ENCODE measurements at places on chromosomes 11 and 22.

DNA sequence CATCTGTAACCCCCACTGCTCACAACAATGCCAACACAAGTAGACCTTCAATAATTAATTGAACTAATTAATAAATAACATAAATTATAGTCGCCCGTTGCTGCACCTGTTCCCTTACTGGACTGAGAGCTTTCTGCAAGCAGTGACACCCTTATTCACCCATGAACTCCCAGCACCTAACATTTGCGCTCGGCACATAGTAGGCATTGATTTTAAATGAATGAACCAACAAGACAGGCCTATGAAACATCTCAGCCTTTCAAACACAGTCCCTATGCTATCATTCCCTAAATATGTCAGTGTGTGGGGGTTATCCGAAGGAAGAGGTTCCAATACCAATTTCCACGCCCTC lies 1.1 kb downstream of the THAP12 start:
- no peak for DNase-seq

GRCh38 chr22:26712158-26712557 lies 54.8 kb downstream of the MIAT start:
- no peak for DNase-seq

DNA sequence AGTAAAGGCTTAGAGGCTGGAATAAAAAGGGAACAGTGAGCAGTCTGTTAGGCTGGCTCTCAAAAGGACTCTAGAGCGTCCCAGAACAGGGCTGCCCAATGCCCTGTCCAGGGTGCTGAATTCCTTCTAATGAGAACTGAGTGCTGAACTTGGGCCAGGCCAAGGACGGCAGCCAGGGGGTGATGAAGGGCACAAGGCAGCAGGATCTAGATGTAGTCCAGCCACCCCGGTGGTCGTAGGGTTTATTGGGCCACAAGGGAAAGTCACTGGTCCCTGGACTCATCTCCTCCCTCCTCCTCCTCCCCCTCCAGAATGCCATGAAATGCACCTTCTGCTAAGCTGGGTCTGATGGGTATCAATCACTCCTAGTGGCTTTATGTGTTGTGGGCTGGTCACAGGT lies 19.2 kb downstream of the NPTXR start:
- DNase-seq = no peak

DNA sequence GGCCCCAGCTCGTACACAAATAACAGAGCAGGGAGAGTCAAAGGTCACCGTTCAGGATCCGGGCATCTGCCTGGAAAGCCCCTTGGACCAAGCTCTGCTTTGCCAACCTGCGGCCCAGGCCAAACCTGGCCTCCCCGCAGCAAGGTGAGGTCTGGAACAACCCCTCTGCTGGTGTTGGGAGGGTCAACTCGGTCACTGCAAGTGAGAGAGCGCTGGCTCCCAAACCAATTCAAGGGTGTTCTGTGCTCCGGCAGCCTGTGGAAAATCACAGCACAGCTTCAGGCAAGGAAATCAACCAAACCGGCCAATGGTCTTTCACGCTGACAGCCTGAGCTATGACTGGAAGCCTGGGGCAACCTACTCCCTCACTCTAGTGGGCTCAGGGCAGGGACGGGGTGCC lies 63.4 kb downstream of the MYH9 start:
- DNase-seq = no peak

DNA sequence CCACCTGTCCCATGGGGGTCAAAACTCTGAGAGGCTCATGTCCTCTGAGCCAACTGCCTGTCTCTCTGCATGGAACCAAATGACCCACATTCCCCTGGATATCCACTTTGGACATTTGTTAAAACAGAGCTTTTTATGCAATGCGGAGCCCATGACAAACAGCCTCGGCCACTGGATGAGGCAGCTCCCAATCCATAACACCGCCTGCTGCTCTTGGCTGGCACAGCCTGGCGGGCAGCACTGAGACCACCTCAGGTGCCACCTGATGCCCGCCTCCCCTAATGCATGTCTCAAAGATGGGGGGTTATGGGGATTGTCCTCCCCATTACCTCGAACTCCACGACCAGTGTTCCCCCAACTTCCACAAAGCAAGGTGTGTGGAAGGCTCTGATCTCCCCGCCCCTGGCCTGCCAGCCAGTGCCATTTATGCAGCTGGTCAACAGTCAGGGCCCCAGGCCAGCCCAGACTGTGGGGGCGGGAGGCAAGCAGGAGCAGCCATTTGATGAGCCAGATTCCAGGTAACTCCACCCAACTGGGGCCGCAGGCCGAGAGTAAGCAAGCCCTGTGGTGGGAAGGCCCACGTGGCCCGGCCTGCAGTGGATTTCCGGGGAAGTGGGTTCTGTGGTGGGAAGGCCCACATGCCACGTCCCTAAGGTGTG lies 84.2 kb downstream of the PHF21B start:
- DNase-seq = no peak

DNA sequence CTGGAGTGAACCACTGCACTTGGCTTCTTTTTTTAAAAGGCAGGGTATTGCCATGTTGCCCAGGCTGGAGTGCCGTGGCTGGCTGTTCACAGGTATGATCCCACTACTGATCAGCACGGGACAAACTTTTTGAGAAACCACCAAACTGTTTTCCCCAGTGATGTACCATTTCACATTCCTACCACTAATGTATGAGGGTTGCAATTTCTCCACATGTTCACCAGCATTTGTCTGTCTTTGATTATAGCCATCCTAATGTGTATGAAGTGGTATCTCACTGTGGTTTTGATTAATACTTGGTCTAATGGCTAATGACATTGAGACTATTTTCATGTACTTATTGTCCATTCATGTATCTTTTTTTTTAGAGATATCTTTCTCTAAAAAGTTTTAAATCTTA lies 41.5 kb upstream of the EP300 start:
- no peak for DNase-seq

DNA sequence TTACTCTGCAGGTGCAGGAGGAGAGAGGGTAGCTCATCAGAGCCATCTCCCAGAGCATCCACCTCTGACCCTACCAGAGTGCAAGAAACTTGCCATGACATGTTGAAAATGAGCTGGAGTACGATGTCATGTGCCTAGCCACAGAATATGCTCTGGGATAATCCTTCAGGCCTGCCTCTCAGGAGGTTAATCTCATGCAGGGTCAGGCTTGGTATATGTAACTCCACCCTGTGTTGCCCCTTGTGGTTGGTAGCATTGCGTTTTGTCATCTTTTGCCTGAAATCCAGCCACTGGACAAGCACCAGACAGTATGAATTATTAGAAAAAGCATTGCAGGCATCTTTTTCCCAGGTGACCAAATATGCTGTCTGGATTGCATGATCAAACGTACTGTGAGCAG lies 36.2 kb downstream of the CNTF start:
- DNase-seq = no peak

GRCh38 chr11:72680624-72681158 lies 6.5 kb upstream of the PDE2A start:
- no peak for DNase-seq

- no peak for DNase-seq
Measured at GRCh38 chr22:48357961-48358360, 1469.7 kb downstream of the BRD1 start.

DNA sequence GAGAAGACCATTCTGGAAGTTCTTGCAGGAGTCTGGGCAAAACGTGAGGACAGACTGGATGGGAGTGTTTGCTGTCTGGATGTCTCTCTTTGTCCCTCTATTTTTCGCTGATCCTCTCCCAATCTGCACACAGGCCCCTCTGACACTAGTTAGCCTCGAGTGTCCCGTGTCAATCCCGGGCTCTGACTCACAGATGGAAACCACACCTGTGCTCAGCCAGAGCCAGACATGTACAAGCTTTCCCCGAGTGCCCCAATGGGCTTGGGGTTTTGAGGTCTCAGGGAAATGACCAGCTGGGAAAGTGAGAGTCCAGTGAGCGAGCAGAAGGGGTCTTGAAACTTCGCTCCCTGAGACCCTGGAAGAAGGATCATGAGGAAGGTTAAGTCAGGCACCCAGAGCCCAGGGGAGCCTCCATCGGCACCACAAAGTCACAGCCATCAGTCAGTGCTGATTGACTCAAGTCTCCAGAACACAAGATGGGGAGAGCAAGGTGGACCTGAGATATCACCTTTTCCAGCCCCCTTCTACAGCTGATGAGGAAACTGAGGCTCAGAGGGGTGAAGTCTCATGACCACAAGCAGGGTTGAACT lies 13.9 kb downstream of the APOL2 start:
- no peak for DNase-seq

GRCh38 chr11:82932564-82932963 lies 31.0 kb downstream of the DDIAS start:
- DNase-seq = no peak

- no peak for DNase-seq
Measured at GRCh38 chr22:37340331-37341262, 58.3 kb downstream of the CYTH4 start.

GRCh38 chr22:16958475-16958874 lies 49.5 kb downstream of the GAB4 start:
- no peak for DNase-seq

DNA sequence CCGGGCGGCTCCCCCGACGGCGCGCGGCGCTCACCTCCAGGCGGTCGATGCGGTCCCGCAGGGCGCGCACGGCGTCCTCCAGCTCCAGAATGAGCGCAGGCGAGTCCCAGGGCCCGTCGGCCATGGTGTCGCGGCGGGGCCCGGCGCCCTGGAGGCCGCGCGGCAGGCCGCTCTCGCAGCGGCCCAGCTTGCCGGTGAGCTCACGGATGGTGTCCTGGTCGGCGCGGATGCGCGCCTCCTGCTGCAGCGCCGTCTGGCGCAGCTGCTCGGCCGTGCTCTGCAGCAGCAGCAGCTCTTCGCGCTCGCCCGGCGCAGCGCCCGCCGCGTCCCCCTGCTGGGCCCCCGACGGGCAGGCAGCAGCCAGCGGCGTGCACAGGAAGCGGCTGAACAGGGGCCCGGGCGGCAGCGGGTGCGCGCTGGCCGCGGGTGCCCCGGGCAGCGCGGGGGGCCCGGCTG lies 599 bp downstream of the NPTXR start:
- DNase-seq = peak; percentile 8

GRCh38 chr11:114133548-114134329 lies 74.2 kb downstream of the ZBTB16 start:
- DNase-seq = no peak

DNA sequence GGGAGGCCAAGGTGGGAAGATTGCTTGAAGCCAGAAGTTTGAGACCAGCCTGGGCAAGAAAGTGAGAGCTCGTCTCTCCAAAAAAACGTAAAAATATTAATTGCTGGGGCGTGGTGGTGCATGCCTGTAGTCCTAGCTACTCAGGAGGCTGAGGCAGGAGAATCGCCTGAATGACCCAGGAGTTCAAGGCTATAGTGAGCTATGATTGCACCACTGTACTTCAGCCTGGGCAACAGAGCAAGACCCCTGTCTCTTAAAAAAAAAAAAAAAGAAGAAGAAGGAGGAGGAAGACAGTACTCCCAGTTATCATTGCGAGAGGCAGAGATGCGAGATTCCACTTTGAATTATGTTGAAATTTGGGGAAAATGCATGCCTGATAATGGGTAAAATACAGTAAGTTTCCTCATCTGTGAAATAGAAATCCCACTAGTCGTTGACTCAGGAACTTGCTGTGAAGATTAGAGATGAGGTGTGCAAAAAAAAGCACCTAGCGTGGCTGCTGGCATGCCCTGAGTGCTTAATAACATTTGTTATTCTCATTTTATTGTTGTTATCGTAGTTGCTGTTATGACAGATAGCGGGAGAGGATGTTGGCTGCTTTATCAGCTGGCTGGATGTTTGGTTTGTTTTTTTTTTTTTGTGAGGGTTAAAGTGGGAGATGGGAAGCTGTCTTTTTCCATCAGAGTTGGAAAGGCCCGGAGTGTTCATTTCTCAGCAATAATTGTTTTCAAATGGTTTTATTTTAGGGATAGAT lies 33.4 kb downstream of the BCR start:
- no peak for DNase-seq

DNA sequence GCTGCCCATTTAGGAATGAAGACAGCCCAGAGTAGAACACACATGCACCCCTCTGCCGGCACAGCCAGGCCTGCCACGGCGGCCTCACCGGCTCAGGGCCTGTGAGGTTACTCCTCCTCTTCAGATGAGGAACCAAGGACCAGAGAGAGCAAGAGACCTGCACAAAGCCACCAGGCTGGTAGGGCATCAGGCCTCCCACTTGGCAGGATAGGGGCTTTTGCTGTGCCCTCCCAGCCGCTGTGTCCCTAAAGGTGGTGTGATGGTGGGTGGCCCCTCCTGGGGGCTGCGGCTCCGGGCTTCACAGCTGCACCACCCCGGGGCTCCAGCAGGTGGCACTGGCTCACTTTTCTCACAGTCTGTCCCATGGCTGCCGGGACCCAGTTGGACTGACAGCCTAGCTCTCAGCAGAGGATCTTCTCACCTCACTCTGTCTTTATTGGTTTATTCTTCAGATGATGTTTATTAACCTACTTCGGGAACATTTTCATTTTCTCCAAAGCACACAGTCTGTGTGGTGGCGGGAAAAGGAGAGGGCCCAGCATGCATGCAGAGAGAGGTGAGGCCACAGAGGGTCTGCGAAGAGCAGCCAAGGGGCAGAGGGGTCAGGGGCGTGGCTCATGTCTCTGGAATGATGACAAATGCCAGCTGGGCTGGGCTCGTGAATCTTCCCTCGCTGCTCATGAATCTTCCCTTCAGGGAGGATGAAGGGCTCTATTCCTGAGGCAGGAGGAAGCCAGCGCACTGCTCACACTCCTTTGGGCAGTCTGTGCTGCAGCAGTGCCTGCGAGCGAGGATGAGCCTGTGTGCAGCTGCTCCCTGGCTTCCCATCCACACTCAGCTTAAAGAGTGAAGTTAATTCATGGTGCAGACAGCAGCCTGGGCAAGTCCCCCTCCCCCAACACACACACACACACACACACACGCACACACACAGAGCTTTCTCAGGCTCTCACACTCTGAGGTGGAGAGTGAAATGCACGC lies 101.1 kb upstream of the PITPNB start:
- DNase-seq = peak; percentile 13

GRCh38 chr11:16011396-16011795 lies 344.9 kb downstream of the SOX6 start:
- DNase-seq = no peak

GRCh38 chr11:61337706-61338470 lies 4.9 kb downstream of the TKFC start:
- no peak for DNase-seq

- no peak for DNase-seq
Measured at GRCh38 chr22:30408388-30409102, 11.7 kb downstream of the SEC14L2 start.

DNA sequence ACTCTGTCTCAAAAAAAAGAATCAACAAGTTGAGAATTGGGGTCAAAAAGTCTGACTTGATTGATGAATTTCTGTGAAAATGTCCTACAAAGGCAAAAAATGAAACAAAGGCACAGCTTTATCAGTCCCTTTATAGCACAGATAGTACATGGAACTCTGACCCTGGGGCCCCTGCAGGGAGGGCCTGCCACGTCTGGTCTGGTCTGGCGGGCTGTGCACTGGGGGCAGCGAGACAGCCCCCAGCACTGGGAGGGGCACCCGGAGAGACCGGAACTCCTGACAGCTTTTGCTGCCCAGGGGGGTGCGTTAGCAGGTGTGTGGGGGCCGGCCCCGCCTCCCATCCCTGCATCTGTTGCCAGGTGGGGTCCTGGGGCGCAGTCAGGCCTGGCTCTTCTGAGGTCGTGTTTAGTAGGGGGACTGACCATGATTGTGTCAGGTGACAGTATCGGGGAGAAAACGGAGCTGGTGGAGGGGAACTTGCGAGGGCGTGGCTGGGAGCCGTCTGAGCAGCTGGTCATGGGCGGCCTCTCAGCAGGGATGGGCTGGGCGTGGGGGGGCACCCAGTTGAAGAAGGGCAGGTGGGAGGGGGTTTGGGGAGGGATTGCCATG lies 51.7 kb downstream of the GRAMD4 start:
- DNase-seq = no peak

GRCh38 chr11:45988921-45989320 lies 66.5 kb downstream of the LARGE2 start:
- DNase-seq = no peak
